NCI-H460 (cell line): ENCODE measurements at places on chromosomes 5 and 9. TPM values are rescaled to one million over a fixed set of nuclear protein-coding genes. Genes with fewer than 3 reads are reported as not detected.

DNA sequence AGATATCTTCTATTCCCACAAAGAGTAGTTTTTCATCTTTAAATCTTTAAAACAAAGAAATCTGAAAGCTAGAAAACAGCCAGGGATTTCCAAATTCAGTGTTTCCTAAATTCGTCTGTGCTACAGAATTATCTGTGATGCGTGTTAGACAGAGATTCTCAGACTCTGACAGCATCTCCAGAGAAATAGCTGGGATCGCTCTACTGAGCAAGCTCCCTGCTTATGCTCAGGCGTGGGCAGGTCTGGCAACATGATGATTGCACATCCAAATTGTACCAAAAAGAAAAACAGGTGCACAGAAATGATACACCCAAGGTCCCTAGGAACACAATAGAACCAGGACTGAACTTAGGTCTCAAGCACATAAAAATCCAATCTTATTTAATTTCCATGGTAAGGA, 22.8 kb upstream of the CRHBP start:
- DNase-seq: no peak

DNA sequence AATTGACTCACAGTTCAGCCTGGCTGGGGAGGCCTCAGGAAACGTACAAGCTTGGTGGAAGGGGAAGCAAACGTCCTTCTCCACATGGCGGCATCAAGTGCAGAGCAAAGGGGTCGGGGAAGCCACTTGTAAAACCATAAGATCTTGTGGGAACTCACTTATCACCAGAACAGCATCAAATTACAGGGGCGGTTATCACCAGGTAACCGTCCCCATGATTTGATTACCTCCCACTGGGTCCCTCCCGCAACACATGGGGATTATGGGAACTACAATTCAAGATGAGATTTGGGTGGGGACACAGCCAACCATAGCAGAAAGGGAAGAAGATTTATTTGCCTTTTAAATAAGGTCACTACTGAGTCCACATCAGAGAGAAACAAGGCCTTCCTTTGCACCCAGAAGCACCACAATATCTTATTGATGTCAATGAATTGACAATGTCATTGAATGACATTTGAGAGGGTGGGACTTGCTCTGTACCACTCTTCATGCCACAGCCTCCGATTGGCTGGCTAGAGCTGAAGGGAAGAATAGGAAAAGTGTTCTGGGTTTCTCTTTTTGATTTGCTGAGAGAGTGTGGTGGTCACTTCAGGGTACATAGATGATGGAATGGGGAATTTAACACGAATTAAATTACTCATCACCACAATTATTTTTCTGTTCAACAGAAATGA, 11.0 kb downstream of the SKP2 start:
- no peak for DNase-seq

The CCDC192 gene
- total RNA-seq: not detected in 2 replicates

DNA sequence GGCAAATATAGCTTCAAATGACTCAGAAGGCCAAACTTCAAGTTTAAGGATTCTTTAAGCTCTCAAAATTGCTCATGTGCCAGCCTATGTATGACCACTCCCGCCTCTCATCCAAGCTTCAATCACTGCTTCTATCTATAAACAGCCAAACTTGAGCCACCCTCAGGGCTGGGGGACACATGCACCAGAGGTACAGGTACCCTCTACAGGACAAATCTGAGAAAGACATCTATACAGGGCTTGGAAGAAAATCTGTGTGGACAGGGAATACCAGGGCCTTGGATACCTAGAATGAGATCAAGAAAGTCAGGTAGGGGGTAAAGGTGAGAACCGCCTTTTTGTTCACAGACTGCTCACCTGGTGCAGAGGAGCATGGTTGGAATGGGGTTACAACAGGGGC, 217.9 kb downstream of the ATPSCKMT start:
- no peak for DNase-seq

The SEMA4D gene
- 2.3 and 3.1 TPM in 2 replicates for total RNA-seq

- no peak for DNase-seq
Observed at GRCh38 chr9:135604437-135605237, 34.7 kb downstream of the GLT6D1 start.

GRCh38 chr5:146589028-146589345, 73.0 kb upstream of the GPR151 start:
- no peak for DNase-seq

DNA sequence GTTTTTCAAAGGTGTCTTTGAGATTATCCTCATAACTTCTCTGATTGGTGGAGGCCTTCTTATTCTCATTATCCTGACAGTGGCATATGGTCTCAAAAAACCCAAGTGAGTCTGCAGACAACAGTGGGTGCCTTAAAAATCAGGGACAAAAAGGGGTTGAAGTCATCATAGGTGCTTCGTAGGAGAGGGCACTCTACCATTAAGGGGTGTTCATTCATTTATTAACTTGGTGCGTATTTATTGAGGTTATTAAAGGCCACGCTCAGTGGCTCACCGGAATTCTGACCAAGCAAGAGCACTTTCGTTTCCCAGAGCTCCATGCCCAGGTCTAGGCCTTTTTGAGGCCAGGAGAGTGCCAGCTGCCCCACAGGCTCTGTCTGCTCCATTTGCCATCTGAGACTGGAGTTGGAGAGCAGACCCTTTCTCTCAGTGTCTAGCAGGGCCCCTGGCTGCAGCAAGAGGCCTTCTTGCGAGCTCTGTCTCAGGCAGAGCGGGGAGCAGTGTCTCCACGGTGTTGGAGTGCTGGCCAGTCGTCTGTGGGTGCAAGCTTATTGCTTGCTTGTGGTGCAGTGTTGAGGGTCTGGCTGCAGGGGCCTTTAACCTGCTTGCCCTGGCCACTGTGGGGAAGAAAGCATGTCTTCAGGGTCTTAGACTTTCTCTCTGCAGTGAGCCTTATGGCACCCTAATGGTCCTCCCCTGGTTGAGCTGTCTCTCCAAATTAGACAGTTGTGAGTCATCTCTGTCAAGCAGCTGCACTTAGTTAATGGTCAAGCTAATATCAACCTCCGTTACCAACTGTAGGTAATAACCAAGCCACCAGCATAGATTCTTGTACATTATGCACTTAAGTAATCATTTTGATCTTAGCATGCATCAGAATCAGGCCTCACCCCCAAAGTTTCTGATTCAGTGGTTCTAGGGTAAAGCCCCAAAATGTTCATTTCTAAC, 62.6 kb downstream of the IL31RA start:
- no peak for DNase-seq
